ENCODE measurements at places on chromosomes 1 and 21.

- no peak for DNase-seq
Measured at GRCh38 chr1:204416589-204417073, 5.0 kb upstream of the PPP1R15B start.

DNA sequence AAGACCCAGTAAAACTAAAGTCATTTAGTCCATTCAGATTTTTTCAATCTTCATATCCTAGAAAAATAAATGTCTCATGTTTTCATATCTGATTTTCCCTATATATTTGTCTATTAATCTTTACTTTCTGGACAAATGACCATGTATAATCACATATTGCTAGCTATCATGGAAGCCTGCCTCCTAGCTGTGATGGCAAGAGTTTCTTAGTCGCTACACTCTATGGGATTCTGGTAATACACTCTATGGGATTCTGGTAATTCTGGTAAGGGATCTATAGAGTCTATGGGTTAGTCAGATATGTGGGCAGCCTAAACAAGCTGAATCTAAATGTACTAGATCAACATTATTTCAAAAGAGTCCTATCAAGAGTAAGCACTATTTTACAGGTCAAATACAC lies 198.7 kb upstream of the LHX8 start:
- DNase-seq = no peak

DNA sequence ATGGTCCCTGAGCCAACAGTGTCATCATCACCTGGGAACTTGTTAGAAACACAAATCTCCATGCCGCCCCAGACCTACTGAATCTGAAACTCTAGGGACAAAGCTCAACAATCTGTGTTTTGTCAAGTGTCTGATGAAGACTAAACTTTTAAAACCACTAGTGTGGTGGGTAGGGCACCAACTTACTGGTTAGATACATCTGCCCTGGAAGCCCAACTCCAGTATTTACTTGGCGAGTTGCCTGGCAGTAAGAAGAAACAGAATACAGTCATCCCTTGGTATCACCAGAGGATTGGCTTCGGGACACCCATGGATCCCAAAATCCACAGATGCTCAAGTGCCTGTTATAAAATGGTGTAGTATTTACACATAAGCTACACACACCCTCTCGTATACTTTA lies 367.9 kb upstream of the DUSP10 start:
- no peak for DNase-seq

GRCh38 chr1:76121850-76122249 lies 47.3 kb downstream of the ST6GALNAC3 start:
- no peak for DNase-seq

DNA sequence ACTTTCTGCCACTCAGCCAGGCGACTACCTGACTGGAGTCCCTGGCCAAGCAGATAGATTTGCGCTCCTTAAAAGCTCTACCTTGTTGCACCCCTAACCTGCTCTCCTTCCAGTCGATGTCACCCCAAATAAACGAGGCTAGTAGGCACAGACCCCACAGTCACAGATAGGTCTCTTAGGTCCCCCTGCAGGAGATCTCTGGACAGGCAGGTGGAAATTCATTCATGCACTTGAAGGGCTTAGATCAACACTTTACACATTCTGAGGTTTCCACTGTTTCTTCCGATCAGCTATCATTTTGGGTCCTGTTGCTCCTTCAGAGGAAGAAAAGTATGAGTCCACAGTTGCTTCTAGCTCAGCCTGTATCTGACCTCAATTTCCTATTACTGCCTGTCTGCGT lies 272.6 kb upstream of the FMN2 start:
- DNase-seq = no peak

- no peak for DNase-seq
Measured at GRCh38 chr1:40607921-40608320, 57.6 kb downstream of the RIMS3 start.

GRCh38 chr1:171801487-171801891 lies 20.0 kb downstream of the METTL13 start:
- no peak for DNase-seq

- no peak for DNase-seq
Measured at GRCh38 chr1:10510520-10511493, 36.1 kb downstream of the PEX14 start.

DNA sequence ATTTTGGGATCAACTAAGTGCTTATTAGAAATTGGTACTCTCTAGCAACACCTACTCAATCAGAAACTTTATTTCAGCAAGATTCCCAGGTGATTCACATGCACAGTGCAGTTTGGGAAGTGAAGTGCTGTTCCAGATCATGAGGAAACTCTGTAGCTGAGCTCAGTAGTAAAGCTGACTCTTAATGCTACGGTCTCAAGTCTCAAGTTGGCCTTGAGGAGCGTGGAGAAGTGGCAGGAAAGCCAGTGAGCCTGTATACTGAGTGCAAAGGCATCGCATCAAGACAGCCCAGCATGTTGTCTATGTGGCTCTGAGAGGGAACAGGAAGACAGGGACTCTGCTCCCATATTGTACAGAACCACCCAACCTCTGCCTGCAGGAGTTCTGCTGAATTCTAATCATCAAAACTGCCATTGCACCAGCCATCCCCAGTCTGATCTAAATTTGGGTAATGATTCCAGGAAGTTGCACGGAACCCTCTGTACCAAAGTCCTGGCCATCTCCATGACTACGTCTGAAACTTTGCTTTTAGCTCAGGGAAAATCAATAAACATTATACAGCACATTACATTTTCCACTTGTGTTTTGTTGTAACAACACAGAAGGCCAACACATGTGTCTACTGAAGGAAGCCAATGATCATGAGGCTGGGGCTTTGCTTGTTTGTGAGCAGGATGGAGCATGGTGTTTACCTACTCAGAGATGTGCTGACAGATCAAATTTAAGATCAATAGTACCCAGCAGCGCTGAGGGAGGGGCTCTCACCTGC lies 105.1 kb upstream of the TLR5 start:
- no peak for DNase-seq

All from Caco-2 (cell line).